ENCODE measurements at places on chromosomes 11 and 22.

DNA sequence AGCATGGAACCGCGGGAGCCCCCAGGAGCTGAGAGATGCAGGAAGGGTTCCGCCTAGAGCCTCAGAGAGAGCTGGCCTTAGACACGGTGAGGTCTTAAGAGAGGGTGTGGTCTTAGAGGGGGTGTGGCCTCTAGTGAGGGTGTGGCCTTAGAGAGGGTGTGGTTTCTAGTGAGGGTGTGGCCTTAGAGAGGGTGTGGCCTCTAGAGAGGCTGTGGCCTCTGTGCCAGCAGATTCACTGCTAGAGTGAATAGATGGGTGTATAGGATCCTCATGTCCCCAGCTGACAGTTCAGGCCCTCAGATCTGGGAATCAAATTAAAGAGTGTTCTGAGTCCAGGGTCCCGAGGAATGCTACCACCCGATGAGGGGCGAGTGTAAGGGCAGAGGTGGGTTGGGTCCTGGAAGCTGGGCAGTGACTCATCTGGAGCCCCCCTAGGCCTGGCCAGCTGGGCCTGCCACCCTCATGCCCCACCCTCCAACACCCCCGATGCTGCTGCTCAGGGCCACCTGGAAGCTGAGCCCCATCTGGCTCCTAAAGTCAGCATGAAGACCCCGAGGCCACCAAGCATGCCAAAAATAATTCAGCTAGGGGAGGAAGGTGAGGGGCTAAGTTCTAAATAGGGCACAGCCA lies 49.5 kb downstream of the IGF2 start:
- peak; percentile 21 for DNase-seq

DNA sequence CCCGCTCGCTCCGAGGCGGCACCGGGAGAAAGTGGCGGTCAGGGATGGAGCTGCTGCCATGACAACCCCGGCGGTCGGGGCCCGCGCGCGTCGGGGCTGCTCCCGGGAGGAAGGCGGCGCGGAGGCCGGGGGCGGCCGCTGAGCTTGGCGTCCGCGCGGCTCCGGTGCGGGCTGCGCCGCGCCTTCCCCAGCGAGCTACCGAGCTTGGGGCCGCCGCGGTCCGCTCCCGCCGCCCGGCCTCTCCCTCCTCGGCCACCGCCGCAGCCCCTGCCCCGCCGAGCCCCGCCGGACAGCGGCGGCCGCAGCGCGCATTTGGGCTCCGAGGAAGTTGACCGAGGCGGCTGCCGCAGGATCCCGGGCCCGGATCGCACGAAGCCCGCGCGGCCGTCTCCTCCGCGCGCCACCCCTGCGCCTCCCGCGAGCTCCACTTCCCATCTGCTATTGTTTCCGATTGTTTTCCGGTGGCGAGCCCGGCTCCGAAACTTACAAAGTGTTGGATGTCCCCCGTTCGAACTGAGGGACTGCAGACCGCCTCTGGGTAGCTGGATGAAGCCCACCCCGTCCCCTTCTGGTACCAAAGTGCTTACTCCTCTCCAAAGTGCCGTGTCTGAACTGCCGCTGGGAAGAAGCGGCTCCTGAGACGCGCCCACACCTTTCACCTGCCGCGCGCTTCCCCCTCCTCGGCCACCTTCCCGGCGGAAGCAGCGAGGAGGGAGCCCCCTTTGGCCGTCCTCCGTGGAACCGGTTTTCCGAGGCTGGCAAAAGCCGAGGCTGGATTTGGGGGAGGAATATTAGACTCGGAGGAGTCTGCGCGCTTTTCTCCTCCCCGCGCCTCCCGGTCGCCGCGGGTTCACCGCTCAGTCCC lies 540.3 kb downstream of the NTM start:
- no peak for DNase-seq

- DNase-seq: no peak
Observed at GRCh38 chr11:43418197-43418596, 59.5 kb downstream of the TTC17 start.

DNA sequence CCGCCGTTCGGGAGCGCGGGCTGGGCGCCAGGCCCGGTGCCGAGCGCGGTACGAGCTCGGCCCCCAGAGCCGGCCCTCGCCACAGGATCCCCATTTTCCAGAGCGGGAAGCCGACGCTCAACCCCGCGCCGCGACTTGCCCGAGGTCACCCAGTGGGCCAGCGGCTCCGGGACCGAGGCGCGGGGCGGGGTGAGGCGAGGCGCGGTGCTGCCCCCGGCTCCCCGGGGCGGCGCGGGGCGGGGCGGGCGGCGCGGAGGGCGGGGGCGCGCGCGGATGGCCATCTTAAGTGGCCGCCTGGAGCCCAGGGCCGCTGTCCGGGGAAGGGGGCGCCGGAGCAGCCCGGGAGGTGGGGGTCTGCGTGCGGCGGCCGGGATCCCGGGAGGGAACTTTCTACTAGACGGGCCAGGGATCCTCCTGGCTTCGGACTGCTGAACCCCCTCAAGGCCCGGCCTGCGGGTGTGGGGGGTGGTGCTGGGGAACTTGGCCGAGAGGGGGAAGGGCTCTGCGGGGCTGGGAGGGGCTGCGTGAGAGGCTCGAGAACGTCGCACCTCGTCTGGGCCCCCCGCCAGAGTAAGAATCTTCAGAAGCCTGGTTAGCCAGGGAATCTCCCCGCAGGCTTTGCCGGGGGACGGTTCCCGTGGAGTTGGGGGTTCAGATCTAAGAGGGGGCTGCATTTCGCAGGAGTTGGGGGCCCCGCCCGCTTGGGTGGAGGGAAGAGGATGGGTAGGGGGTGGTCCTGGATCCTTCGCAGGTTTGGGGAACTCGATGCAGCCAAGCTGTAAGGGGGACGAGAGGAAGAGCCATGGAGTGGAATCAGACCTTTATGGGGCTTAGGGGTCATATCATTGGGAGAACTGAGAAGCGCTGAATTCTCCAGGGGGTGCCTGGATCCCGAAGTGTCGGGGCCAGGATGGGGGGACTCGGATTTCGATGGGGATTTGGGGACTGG lies 678 bp upstream of the INPPL1 start:
- peak; percentile 81 for DNase-seq

DNA sequence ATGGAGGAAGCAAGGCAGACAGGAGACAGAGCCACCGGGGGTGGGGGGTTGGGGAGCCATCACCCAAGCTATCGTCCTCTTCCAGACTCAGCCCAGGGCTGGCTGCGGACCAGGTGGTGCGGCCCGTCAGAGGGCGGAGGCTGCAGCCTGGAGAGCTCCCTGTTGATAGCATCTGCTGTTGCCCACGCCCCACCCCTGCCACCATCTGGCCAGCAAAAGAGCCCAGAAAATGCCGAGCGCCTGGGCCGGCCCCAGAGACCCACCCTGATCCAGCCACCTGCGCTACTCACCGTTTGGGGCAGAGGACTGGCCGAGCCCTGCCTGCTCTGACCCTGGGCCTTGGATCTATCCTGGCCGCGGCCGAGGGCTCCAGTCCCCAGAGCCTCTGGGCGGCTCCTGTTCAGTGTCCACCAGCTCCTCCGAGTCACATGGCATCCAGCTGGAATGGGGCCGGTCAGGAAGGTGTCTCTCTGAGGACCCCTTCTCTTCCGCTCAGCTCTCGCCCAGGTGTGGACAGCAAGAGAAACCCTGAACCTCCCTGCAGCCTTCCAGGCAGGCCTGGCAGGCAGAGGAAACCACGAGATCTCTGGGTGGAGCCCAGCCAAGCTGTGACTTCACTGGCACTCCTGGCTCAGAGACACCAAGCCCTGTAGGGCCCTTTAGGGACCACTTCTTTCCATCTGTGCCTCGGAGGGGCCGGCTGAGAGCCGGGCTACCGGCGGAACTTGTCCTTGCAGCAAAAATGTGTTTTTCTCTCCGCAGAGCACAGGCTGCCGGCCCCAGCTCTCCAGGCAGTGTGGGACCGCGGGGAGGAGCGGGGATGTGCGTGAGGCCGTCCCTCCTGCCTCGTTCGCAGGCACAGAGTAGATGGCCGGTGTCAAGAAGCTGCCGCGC lies at the start of gene MRGPRE:
Gene MRGPRE, minus strand, starts transcription at position 567 of the 894 bp plus-strand sequence. CDS start 3,618 bp downstream, outside the sequence.
- no peak for DNase-seq

- DNase-seq: peak; percentile 73
Observed at GRCh38 chr22:41532908-41533825, 11.1 kb downstream of the POLR3H start.

GRCh38 chr11:129278586-129279319 lies 86.6 kb upstream of the ARHGAP32 start:
- peak; percentile 57 for DNase-seq

GRCh38 chr11:128493570-128493965 lies 93.8 kb downstream of the ETS1 start:
- no peak for DNase-seq

- no peak for DNase-seq
Observed at GRCh38 chr11:64558065-64558745, 32.8 kb upstream of the SLC22A12 start.

DNA sequence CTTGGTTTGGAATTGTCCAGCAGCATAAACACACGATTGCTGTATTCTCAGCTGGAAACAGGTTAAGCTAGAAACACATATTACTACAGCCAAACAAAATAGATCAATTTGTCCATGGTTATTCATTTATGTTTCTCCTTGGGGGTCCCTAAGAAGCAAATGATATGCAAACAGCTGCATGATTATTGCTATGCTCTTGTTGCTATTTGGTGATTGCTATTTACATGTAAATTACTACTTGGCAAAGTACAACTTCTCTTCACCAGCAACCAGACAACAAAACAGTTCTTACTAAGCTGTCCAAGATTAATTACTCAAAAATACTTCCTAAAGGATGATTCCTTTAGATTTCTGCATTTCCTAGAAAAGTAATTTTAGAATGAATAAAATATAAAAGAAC lies 567.9 kb upstream of the ARHGAP42 start:
- no peak for DNase-seq

GRCh38 chr11:79249295-79249993 lies 191.4 kb downstream of the TENM4 start:
- no peak for DNase-seq

DNA sequence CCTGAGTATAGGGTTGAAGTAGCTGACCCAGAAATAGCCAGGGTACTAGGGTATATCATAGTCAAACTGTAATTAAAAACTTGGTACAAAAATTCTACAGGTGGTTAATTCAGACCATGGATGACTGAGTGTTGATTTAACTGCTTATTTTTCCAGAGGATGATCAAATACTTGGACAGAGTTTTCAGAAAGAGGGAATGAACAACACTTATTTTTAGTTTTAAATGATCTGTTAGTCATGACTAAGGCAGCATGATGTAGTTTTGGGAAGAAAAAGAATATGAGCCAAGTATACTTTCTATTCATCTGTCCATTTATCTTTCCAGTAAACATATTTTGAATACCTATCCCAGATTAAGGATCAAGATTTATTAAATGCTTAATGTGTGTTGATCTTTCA lies 19.8 kb upstream of the CCDC89 start:
- no peak for DNase-seq

DNA sequence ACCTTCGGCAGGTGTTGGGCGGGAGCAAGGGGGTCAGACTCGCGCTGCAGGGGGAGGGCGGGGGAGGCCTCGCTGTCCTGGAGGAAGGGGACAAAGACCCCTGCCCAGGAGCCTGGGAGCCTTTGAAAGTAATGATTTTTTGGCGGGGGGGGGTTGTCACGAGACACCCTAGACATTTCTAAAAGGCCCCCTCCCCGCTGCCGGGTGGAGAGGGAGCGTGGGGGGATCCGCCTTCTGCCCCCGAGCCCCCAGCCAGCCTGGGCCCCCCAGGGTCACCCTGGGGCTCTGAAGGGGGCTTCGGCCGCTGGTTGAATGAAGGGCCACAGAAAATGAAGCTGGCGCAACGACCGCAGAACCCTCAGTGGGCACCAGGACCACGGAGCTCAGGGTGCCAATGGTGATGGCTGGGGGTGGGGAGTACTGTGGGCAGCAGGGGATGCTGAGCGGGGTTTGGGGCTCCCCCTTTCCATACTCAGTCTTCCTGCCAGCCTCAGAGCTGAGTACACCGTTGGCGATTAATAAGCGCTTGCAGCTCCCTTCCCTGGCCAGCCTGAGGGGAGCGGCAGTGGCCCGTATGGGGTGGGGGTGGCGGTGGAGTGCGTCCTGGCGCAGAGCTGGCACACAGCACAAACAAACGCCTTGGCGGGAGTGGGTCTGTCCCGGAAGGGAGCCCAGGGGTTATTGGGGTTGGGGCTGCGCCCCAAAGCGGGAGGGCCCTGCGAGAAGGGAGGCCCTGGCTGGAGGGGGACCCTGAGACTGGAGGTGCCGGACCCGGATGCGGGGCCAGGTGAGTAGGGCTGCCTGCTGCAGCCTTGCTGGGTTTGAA lies 1.2 kb upstream of the DUSP8 start:
- peak; percentile 65 for DNase-seq

- peak; percentile 66 for DNase-seq
Observed at GRCh38 chr11:116732271-116733042, 40.3 kb downstream of the BUD13 start.

- DNase-seq: no peak
Observed at GRCh38 chr11:14362611-14363010, 3.6 kb upstream of the RRAS2 start.

GRCh38 chr11:16604794-16605388 lies 133.6 kb upstream of the C11orf58 start:
- DNase-seq: peak; percentile 35
